Osteoblast (primary cell): ENCODE measurements at places on chromosomes 5 and 9. TPM values are rescaled to one million over a fixed set of nuclear protein-coding genes. Genes with fewer than 3 reads are reported as not detected.
A peak's percentile ranks its signal among the peaks of the same experiment; 100 is the strongest.

- no peaks in the 10 kb centered on the region for H3K36me3 ChIP-seq
- peak; percentile 8 for DNase-seq
- H3K27ac ChIP-seq: no peak overlapping the region
- H3K4me1 ChIP-seq: no peaks in the 10 kb centered on the region
Observed at GRCh38 chr5:121144764-121145163, 680.7 kb downstream of the PRR16 start.

DNA sequence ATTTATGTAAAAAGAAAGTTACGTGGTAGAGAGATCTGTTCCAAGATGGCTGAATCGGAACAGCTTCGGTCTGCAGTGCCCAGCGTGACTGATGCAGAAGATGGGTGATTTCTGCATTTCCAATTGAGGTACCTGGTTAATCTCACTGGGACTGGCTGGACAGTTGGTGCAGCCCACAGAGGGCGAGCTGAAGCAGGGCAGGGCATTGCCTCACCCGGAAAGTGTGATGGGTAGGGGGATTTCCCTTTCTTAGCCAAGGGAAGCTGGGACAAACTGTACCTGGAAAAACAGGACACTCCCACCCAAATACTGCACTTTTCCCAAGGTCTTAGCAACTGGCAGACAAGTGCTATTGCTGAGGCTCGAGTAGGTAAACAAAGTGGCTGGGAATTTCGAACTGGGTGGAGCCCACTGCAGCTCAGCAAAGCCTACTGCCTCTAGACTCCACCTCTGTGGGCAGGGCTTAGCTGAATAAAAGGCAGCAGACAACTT is 13.1 kb upstream of the HSD17B4 start:
- H3K36me3 ChIP-seq: no peaks in the 10 kb centered on the region
- H3K27me3 ChIP-seq: peaks cover 11% of the 10 kb centered on the region
- no peaks in the 10 kb centered on the region for H3K4me1 ChIP-seq
- no peak for DNase-seq

Gene FOXD4L6
- total RNA-seq: under 0.01 TPM in 1 of 2 replicates, not detected in the other

Gene DOLK
- 28.6 and 29.5 TPM in 2 replicates for total RNA-seq

Gene ANGPTL2
- total RNA-seq: 39.8 and 72.5 TPM in 2 replicates

Gene GRXCR2
- total RNA-seq: not detected in 2 replicates

DNA sequence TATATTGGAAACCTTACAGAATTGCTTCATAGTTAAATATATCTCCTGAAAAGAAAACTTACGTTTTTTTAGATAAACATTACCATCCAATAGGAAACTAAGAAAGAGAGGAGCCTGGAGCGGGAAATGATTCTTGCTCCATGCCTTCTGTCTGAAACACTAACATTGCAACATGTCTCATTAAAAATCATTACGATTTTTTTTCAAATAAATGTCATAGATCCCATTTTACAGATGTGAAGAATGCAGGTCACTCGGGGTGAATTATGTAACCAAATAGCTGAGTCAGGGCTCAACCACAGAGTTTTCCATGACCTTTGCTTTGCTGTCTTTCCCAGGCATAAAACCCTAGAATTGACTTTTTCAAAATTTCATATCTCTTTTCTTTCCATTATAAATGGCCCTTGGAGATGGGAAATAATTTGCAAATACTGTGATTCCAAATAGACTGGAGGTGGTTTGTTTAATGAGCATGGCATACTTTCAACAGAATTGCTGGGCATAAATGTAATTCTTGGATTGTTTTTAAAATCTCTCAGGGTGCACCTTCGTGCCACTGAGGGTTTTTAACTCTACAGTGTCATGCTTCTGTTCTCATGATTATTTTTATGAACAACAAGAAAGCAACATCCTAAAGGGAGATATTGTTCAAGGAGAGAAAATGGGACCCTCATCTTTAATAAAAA is 302.8 kb downstream of the EBF1 start:
- H3K36me3 ChIP-seq: peaks cover 11% of the 10 kb centered on the region
- no peaks in the 10 kb centered on the region for H3K27me3 ChIP-seq
- H3K4me3 ChIP-seq: no peak overlapping the region
- no peak for DNase-seq

DNA sequence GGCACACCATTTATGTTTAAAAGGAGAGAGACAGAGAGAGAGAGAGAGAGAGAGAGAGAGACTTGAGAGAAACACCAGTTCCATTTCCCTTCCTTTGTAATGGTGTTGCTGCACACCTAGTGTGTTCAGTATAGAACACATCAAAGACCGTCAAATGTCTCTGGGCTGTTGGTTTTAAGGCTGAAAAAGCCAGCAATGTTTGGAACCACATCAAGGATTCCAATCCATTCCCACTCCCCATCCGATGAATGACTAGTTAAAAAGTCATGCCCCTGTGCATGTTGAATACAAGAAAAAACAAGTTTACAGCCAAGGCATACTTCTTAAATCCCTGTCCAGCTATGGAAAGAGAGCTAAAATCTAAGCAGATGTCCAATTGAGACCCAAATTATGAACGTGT is 83.0 kb upstream of the IFNE start:
- H3K27ac ChIP-seq: peak overlapping the region; percentile 38
- peak overlapping the region; percentile 0 for H3K4me3 ChIP-seq
- no peak for DNase-seq
- no peaks in the 10 kb centered on the region for H3K36me3 ChIP-seq
- no peaks in the 10 kb centered on the region for H3K27me3 ChIP-seq
- H3K4me1 ChIP-seq: peaks cover 36% of the 10 kb centered on the region

DNA sequence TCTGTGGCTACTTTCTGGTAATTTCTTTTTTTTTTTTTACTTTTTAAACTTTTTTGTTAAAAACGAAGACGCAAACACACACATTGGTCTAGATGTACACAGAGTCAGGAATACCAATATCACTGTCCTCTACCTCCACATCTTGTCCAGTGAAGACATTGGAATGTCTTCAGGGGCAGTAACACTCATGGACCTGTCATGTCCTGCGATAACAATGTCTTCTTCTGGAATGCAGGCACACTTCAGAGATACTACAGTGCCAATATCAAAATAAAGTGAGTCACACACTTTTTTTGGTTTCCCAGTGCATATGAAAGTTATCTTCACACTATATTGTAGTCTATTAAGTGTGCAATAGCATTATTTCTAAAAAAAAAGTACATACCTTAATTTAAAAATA is 175.9 kb downstream of the ARRDC3 start:
- H3K4me1 ChIP-seq: peaks cover 18% of the 10 kb centered on the region
- DNase-seq: no peak
- H3K27ac ChIP-seq: no peak overlapping the region

DNA sequence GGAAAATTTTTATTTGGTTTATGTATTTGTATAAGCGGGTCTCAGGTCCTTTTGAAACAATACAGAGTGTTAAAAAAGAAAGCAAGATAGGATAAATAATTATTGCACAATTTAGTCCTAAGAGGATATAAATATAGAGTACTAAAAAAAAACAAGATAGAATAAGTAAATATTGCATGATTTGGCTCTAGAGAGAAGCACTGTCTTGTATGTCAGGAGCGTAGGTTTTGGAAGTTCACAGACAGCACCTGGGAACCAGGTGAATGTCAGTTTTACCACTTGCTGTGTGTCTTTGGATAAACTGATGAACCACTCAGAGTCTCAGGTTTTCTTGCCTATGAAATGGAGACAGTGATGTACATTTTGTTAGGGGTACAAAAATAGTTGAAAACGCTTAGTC is 266.2 kb upstream of the ADAMTSL1 start:
- no peaks in the 10 kb centered on the region for H3K36me3 ChIP-seq
- no peak overlapping the region for H3K4me3 ChIP-seq
- no peaks in the 10 kb centered on the region for H3K4me1 ChIP-seq
- no peak for DNase-seq
- peaks cover 22% of the 10 kb centered on the region for H3K27me3 ChIP-seq

DNA sequence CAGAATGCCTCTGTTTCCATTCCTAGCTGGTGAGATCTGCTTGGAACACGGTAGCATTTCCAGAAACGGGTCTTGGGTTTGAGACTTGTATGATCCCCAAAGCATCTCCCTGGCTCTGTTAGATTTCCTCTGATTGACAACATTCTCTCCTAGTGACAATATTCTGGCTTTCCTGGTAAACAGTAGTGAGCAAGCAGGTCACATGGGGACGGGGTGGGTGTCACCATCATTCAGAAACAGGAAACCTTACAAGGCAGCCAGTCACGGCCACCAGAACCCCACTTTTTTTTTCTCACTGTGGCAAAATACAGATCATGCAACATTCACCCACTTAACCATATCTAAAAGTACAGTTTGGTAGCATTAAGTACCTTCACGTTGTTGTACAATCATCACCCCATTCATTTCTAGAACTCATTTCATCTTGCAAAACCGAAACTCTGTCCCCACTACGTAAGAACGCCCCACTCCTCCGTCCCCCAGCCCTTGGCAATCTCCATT is 90.1 kb upstream of the LMX1B start:
- H3K4me1 ChIP-seq: no peaks in the 10 kb centered on the region
- H3K4me3 ChIP-seq: no peak overlapping the region
- H3K36me3 ChIP-seq: no peaks in the 10 kb centered on the region
- H3K27ac ChIP-seq: no peak overlapping the region

DNA sequence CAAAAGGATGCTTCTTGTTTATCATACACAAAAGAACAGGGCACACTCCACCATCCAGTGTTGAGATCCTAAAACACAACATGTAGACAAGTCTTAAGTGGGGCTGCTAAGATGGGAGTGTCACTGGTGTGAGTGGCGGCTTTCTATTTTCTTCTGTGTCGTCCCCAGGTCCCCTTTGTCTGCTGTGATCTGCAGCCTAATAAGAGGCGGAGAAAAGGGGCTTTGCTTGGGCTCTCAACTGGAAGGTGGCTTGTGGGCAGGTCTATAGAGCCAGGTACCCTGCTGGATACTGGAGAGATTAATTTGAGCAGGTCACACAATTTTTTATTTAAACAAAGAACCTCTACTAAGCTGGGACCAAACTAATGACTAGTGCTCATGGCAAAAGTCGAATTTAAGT is 126.1 kb upstream of the SAP30L start:
- no peaks in the 10 kb centered on the region for H3K27me3 ChIP-seq
- peaks cover 8% of the 10 kb centered on the region for H3K36me3 ChIP-seq
- H3K27ac ChIP-seq: no peak overlapping the region
- DNase-seq: no peak

- DNase-seq: no peak
- no peak overlapping the region for H3K4me3 ChIP-seq
- no peaks in the 10 kb centered on the region for H3K27me3 ChIP-seq
- H3K4me1 ChIP-seq: peaks cover 15% of the 10 kb centered on the region
Observed at GRCh38 chr9:111726949-111727348, 65.5 kb downstream of the GNG10 start.
